ENCODE measurements at places on chromosomes 7 and 10.

DNA sequence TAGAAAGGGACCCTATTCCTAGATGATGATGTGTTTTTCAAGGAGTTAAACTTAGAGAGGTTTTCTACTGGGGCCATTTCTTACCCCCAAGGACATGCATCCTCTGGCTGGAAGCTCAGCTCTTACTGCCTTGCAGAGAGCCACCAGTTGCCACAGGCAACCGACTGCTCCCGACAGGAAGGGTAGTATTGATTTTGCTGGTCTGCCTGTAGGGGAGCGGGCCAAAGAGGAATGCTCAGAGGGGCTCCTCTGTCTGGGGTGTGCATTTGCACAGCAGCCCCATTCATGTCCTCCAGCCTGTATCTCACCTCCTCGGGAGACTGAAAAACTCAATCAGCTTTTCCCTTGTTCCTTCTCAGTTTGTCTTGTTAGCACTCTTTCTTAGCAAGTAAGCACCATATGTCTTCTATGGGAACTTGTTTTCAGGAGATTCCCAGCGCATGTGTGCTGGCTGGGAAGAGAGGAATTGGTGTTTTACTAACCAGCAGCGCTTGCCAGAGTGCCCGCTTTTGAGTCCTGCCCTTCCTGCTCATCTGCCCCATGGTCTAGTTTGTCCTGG, 739.0 kb upstream of the GALNT17 start:
- no peak for DNase-seq

DNA sequence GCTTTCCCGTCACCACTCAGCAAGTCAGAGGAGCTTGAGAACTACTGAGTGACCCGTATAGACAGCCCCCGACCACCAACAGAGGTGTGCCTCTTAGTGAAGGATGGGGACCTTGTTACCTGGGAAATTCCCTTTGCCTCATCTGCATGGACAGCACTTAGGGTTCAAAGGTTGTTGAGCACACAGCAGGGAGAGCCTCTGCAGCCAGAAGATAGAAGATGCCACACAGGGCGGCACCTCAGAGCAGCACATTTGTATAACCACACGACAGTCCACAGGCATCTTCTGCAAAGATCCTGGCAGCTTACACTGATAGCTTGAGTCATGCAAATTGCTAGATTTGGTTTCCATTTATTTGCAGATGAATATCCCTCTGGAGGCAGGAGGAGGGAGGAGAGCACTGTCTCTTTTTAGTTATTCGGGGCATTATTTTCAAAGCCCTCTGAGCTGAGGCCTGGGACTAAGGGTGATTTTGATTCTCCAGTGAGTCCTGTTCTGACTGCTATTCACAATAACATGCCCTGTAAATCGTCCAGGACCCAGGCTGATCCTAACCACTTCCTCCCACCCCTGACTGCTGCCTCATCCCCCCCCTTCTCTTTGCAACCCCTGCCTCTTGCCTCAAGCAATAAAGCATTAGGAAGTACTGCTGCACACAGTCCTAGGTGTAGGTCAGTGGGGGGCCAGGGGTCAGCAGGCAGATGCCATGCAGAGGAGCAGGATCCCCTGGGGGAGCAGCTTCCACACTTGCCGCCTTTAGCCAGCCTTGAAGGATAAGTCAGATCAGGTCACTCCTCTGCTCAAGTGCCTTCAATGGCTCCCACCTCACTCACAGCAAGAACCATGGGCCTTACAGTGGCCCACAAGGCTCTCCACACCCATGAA, 24.6 kb upstream of the INMT start:
- DNase-seq = no peak

DNA sequence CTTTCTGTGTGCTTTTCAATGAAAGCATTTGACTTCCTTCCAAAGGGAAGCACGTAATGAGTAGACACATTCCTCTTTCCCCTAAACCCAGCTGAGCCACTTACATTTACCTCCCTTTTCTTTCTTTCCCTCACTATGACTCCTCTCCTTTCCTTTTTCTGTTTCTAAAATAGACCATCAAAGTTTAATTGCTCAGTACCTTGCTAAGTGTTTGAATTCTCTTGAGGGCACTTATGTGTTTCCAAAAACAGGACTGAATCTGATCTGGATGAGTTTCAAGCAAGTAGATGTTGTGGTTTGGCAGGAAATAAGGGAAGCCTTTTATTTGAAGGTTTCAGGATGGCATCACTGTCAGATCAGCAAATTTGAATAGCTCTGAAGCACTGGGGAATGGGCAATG, 396.2 kb downstream of the REEP3 start:
- DNase-seq = no peak

GRCh38 chr10:30227481-30227880, 121.6 kb downstream of the MTPAP start:
- no peak for DNase-seq

DNA sequence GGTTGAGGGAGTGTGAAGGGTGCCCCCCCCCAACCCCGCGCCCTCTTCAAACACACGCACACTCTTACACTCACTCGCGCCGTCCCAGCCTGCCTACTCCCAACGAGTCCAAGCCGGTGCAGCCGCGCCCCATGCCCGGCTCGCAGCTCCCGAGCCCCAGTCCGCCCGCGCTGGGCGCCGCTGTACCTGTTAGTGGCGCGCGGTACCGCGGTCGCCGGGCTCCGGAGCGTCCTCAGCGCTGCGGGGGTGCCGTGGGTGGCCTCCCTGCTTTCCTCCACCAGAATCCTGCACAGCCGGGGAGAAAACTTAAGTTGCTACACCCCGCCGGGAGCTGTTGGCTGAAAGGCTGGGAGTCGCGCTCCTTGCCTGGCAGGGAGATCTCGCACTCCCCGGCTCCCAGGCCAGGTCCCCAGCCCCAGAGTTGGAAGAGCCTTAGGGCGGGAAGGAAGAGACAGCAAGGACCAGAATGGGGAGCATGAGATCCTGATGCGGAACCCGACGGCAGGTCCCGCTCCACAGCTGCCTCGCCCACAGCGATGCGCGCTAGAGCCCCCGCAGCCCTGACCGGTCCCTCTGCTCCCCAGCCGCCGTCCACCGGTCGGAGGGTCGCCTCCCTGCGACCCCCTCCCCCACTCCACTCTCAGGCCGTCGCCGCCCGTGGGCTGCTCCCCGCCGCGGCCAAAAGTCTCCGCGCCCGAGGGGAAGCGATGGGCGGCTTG, 863 bp downstream of the ST8SIA6 start:
- DNase-seq = no peak
